ENCODE measurements at places on chromosomes 12 and 14.
A peak's percentile ranks its signal among the peaks of the same experiment; 100 is the strongest.

DNA sequence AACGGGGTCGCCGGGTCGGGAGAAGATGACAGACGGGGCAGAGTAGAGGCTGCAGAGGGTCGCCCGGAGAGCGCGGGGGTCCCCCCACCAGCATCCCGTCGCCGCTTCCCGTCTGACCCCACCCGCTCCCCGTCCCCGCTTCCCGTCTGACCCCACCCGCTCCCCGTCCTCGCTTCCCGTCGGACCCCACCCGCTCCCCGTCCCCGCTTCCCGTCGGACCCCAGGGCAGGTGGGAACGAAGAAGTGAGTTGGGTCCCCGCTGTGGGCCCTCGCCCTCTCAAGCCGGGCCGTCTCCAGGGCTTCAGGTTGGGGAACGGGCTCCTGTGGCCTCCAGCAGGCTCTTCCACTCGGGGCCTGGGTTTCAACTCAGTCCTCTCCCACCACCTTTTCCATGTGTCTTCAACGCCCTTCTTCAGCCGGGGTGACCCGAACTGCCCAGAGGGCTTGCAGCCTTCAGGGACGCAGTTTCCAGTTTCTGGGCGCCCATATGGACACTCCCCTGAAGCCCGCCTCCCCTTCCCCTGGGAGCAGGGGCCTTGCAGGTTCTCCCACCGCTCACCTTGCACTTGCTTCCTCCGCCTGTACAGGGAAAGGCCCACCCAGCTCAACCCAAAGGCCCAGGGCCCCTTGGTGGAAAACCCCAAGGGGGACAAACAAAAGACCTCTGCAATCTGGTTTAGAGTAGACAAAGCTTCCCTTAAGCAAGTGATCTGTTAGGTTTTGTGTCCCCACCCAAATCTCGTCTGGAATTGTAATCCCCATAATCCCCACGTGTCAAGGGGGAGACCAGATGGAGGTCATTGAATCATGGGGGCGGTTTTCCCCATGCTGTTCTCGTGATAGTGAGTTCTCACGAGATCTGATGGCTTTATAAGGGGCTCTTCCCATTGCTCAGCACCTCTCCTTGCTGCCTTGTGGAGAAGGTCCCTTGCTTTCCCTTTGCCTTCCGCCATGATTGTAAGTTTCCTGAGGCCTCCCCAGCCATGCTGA, 66.5 kb downstream of the TNFAIP2 start:
- DNase-seq = no peak

DNA sequence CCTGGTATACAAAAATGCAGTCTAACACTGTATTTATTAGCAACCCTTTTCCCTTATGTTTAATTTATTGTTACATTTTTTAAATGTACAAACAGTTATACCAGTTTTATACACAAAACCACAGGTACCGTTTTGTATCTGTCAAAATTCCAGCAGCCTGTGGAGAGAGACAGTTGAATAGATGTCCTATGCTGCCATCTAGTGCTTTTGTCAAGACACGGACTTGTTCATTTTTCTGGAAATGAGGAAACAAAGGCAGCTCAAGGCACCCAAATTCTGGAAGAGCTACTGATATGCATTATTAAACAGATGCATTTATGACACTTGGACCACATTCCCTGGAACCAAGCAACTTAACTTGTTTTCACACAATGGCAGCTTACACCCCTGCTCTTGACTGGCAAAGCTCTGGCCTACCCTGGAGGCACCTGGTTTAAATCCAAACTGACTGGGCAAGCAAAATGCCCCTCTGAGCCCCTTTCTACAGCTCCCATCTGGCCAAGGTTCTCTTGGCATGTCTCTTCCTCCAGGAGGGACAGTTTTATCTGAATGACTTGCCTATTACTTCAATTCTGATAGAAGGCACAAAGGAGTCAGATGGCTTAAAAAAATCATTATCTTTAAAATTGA, 286.9 kb upstream of the PRKD1 start:
- no peak for DNase-seq

DNA sequence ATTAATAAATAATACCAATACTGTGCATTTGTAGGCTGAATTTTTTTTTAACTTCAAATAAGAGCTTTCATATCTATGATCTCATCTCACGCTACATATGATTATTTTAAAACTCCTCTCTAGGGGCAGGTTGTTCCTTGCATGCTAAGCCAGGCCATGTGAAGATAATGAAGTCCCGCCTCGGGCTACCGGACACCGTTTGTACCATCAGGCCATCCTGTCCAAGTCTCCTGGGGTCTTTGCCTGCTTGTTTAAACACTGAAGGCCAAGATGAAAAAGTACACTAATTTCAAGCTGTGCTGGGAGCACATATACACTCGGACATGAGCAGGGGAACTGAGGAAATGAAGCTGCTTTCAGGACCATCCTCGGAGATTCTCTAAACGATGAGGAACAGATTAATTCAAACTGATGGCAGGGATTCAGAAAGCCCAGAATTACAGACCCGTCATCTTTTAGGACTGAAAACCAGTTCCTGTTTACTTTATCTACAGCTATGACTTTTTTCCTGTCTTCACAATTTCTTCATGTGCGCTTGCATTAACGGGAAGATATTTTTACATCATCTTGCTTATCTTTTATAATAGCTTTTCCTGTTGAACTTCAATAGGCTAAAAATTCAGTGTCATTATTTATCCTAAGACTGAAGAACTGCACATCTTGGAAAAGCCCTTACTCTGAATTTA, 6.3 kb upstream of the ABHD12B start:
- no peak for DNase-seq

DNA sequence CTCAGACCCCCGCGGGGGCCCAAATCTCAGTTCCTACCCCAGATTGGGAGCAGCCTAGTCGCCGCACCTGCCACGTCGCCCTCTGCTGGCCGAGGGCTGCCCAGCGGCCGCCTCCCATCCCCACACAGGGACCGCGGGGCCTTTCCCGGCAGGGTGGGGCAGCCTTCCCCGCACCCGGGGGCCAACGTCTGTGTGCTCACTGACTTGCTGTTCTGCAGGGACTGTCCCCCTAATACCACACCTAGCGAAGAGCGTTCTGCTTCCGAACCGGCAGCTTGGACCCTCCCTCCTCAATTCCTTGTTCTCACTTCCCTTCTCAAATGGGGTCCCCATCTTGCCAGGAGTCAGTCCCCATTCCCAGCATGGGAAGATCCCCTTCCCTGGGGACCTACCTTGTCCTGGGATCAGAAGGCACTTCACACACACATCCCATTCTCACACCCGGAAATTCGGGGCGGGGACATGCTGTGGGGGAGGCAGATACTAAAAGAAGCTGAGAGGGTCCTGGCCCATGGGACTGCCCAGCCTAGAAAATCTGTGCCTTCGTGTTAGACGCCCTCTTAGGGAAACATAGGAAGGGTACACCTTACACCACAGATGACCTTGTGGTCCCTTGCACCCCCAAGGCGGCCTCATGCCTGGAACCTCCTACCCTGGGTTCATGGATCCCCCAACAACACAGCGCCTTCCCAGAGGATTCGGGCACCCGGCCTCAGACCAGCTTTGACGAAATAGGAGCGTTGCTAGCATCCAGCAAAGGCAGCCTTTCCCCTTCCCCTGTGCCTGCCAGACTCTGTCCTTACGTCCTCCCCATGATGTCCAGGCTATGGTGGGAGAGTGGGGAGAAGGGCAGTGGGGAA, 16.4 kb downstream of the ACVRL1 start:
- peak; percentile 46 for DNase-seq

GRCh38 chr14:68679301-68679700, 113.6 kb downstream of the ZFP36L1 start:
- no peak for DNase-seq

DNA sequence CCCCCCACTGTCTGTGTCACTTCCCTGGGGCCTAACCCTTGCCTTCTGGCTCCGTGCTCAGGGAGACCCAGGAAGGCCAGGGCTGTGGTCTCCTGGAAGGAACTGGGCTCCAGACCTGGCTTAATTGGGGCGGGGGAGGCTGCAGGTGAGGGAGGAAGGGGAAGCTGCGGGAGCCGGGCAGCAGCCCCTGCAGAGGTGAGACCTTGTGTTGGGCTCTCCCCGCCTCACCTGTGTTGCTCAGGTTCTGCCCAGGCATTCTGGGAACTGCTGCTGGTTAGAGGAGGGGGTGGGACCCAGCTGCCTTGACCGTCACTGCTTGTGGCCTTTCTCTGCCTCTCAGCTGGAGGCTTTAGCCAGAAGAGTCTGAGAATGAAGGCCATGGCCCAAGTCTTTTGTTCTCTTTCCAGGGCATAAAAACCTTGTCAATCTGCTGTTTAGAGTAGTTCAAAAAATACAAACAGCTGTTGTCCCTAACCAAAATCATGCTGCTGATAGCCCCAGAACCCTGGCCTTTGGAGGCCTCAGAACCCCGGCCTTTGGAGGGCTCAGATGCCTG, 247.6 kb downstream of the CHST11 start:
- no peak for DNase-seq

DNA sequence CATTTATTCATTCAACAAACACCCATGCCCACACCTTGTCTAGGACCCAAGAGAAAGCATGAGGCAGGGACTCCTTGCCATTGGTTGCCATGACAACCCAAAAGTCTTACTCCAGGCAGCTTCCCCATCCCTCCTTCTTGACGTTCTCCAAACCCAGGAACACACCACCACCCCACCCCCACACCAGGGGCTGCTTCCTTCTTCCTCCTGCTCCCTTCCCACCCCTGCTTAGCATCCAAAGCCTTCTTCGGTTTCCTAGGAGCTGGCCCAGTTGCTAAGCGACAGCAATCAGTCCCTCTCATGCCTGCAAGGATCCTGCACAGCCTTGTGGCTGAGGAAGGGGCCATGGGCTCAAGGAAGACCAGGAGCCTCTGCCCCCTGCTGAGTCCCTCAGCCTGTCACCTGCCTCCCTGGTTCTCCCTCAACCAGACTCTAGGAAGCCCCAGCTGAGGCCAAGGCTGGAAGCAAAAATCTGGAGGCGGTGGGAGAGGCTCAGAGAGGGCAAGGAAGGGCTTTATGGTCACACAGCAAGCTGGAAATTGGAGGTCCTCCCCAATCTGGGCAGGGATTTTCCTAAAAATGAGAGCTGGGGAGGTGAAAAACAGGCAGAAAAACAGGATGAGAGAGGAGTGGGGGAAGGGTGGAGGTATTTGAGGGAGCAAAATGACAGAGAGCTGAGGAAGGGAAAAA, 15.4 kb downstream of the RASAL1 start:
- no peak for DNase-seq

DNA sequence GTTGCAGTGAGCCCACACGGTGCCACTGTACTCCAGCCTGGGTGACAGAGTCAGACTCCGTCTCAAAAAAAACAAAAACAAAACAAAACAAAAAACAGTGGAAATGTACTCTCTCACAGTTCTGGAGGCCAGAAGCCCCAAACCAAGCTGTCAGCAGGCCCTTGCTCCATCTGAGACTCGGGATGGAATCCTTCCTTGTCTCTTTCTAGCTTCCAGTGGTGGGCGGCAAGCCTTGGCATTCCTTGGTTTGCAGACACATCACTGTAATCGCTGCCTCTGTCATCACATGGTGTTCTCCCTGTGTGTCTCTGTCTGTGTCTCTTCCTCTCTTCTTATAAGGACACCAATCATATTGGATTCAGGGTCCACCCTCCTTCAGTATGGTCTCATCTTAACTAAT, 6.4 kb downstream of the TNS2 start:
- no peak for DNase-seq

- no peak for DNase-seq
Observed at GRCh38 chr14:89013098-89013504, 188.7 kb downstream of the TTC8 start.

DNA sequence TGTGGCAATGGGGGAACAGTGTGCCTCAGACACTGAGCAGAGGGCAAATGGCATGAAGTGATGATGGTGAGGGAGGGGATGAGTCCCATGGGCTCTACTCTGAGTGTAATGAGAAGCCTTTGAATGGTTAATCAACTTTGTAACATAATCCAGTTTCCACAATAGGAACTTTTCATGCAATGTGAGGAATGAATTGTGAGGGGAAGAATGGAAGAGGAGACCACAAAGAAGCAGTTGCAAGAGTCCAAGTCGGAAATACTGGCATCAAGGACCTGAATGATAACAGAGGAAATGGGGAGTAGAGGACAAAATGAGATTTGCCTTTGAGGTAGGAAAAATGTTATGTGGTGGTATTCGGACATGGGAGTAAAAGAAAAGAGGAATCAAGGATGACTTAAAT, 476.9 kb upstream of the PRICKLE1 start:
- no peak for DNase-seq

DNA sequence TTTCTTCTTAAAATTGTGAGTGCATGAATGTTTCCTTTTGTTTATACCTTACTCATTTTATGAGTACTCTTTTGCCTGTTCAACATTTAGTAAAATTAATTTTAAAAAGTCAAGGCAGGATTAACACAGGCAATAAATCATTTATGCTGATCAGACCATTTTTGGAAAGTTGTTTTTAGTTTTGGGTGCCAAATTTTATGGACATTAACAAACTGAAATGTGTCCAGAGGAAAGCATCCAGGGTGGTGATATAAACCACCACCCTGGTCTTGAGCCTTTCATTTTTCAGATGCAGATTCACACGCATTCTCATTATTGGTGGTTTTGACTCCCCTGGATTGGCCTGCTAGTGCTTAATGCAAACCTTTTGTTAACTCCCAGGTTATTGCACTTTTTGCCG, 26.3 kb downstream of the RASSF8 start:
- no peak for DNase-seq

DNA sequence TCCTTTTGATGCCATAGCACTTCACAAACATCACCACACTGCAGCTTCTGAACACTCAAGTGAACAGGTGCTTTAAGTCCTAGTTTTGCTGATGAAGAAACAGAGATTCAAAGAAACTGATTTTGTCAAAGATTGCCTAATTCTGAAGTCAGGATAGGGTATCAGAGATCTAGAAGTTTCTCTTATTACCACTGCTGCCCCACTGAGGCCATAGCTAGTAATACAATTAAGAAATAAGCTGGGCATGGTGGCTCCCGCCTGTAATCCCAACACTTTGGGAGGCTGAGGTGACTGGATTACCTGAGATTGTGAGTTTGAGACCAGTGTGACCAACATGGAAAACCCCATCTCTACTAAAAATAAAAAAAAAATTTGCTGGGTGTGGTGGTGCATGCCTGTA, 458.3 kb upstream of the SEL1L start:
- no peak for DNase-seq

- DNase-seq = peak; percentile 70
Observed at GRCh38 chr12:96061864-96062453, 26.6 kb upstream of the LTA4H start.

- no peak for DNase-seq
Observed at GRCh38 chr14:53525608-53526007, 372.5 kb upstream of the DDHD1 start.

DNA sequence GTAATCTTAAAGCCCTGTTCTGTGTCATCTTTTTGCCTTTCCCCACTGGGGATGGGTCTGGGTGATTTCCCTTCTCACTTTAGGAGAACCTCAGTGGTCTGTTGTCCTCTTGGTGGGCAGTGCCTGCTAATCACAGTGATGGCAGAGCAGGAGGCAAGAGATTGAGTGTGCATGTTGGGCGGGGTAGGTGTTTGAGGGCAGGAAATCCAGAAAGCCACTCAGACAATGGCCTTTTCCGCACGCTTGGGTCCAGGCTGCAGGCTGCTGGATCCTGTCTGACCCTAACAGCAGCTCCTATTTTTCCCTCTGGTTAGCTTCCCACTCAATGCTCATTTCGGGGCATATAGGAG, 13.7 kb upstream of the ITGA5 start:
- no peak for DNase-seq

All from activated T-cell treated with anti-CD3 and anti-CD28 coated beads for 24 hours (primary cell).